RCC 7860 (cell line): ENCODE measurements at places on chromosomes 4 and X.

GRCh38 chr4:106981431-106981830 is 54.7 kb downstream of the DKK2 start:
- no peak for DNase-seq

DNA sequence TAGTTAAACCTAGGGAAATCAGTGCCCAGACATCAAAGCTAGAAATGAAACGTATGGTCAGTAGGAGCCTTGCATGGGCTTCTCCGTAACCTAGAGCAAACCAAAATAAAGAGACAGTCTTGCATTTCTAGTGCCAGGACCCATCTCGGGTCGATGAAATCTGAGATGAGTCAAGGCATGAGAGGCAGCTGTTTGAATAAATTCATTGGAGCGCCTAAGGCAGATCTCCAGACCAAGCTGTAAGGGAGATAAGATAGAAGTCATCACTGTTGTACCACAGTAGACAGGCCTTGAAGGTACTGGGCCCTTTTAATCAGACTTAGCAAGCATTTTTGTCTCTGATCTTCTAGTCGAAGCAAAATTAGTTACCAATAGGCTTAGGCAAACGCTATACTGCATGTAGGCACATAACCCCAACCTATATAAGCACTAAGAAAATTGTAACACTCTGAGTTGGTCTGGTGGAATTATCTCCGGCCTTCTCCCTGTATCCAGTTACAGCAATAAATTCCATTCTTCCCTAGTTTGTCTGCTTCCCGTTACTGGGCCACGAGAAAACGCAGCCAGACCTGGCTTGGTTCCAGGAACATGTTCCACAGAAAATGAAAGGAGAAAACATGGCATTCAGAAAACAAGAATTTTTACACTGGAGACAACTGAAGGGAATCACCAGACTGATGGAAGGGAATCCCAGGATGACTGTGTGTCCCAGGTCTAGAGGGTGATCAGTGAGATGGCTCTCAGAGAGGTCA is 21.1 kb upstream of the PAPSS1 start:
- DNase-seq, result no peak

DNA sequence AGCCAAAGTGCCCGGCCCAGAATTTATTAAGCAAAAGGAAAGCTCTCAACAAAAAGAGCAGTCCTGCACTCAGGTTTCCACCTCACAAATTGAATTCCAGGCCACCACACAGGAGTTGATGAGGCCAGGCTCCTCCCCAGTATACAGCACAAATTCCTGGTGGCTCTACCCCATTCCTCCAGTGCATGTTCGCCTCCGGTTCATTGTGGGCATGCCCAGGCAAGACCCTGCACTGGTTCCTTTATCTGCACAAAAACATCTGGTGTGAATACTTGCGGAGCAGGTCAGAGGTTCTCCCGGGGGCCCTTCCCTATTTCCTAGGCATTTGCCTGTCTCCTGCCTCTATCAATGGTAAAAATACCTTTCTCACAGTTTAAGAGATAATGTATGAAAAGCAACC is 195.2 kb upstream of the ANXA10 start:
- DNase-seq, result no peak

DNA sequence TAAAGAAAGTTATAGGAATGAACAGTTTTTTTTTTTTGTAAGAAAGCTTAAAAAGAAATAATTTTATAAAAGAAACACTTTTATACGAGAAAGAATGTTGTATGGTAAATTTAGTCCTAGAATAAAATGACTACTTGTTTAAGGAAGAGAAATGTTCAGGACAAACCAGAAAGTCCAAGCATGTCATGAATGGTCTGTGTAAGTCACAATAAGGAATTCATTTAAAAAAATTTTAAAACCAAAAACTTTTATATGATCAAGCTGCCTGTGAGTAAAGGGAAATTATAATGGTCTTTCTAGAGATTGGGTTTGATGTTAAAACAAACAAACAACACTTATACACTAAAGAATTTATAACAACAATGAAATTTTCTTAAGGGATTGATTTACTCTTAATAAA is 858.9 kb upstream of the PCDH7 start:
- no peak for DNase-seq

DNA sequence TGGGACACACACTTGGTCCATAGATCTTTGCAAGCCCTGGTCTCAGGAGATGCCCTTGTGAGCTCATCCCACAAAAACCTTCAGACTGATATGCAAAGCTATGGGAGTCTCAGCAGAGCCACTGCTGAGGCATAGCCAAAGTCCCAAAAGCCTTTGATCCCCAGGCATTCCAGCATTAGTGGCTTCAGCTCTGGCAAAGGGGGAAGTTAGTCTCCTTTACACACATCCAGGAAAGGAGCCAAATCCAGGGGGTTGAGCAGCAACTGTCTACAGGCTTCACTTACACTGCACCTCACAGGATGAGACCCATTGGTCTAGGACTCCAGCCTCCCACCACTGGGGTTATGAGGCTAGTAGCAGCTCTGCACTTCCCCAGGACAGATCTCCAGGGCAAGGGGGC is 14.0 kb downstream of the PF4 start:
- no peak for DNase-seq

DNA sequence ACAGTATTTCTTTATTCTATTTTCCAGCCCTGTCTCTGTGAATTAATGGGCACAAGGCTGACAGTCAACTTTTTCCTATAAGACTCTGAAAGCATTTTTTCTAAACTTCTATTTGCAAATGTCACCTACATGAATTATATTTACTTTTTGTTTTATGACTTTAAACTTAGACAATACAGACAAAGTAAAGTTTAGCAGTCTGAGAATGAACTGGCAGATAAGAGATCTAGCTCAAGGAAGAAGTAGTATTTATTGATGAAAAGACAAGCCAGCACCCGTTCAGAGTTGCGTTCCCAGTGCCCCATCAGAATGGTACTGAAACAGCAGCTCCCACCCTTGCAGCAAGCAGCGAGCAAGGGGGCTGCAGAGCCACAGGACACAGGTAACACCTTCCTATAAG is 148.5 kb downstream of the FAM13A start:
- DNase-seq, result no peak
